ENCODE measurements at places on chromosomes 4 and X.

- DNase-seq = no peak
Observed at GRCh38 chr4:89922848-89923416, 28.3 kb downstream of the MMRN1 start.

GRCh38 chrX:44889824-44890223, 16.8 kb downstream of the KDM6A start:
- DNase-seq = no peak

- DNase-seq = no peak
Observed at GRCh38 chr4:77921701-77922100, 59.1 kb downstream of the MRPL1 start.

GRCh38 chrX:140608111-140608510, 101.4 kb upstream of the LINC00632 start:
- DNase-seq = no peak

- no peak for DNase-seq
Observed at GRCh38 chr4:2256781-2257191, 5.1 kb downstream of the MXD4 start.

GRCh38 chrX:39459952-39460351, 637.8 kb downstream of the BCOR start:
- DNase-seq = no peak

DNA sequence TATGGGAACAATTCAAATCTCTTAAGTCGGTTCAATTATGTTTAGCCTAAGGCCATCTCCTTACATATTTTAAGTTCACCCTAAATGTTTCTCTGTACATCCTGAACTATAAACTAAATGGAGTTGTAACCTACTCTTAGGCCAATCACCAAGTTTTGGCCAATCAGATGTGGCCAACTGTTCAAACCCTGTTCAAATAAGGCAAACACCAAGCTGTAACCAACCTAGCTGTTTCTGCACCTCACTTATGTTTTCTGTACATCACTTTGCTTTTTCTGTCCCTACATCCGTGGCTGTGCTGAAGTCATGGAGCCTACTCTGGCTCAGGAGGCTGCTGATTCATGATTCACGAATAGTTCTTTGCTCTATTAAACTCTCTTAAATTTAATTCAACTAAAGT, 165.3 kb downstream of the GASK1B start:
- DNase-seq = no peak

DNA sequence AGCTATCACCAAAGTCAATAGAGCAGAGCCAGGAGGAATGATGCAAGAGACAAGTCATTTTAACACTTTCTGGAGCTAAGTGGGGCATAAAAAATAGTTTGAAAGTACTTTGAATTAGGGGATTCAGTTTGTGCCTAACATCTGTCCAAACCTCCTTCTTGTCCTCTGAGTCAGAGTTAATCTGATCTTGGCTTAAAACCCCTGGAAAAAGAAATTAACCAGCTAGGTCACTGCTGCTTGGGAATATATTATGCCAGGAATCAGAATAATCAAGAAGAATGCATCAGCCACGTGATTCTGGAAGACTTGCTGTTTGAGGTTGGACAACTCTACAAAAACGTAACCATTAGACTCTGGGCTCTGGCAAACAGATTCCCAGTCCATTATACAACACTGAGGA, 45.3 kb upstream of the EDA2R start:
- DNase-seq = no peak

DNA sequence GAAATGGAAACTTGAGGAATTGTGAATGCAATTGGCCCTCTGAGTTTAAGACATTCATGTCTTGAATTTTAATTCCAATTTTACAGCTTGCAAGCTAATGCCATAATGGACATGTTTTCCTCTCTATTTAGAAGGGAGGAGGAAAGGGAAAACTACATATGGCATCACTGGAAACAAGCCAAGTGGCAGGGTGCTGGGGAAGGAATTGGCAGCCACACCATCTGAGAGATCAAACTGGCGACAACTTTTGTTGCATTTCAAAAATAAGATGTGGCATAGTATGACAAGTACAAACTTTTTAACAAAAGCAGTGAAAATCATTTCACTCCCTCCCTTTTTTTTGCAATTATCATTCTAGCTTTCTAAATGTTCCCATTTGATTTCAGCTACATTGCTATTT, 615.6 kb downstream of the CENPC start:
- no peak for DNase-seq

DNA sequence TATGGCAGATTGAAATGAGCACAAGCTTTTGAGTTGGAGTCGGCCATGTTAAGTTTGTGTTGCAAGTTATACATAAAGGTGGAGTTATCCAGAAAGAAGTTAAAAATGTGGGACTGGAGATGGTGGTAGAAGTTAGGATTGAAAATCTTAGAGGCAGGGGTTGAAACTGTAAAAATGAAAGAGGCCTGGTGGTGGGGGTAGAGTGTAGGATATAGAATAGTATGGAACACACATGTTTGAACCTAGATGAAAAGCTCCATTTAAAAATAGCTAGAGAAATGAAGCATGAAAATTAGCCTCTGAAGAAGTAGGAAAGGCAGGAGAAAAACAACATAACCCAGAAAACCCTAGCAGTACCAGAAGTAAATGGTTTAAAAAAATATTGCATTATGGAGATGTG, 131.8 kb upstream of the ENPEP start:
- no peak for DNase-seq

DNA sequence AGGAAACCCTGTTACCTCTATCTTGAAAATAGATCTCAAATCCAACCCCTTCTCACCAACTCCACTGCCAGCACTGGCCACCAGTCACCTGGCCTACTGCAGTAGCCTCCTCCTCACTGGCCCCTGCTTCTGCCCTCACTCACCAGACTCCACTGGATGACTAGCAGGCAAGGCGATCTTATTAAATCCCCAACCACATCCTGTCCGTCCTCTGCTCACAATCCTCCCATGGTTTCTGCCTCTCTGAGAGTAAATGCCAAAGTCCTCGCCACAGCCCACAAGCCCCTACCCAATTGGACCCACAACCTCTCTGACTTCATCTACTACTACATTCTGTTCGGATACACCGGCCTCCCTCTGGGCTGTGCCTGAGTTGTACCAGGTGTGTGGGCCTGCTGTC, 5.4 kb upstream of the PIM2 start:
- DNase-seq = no peak

DNA sequence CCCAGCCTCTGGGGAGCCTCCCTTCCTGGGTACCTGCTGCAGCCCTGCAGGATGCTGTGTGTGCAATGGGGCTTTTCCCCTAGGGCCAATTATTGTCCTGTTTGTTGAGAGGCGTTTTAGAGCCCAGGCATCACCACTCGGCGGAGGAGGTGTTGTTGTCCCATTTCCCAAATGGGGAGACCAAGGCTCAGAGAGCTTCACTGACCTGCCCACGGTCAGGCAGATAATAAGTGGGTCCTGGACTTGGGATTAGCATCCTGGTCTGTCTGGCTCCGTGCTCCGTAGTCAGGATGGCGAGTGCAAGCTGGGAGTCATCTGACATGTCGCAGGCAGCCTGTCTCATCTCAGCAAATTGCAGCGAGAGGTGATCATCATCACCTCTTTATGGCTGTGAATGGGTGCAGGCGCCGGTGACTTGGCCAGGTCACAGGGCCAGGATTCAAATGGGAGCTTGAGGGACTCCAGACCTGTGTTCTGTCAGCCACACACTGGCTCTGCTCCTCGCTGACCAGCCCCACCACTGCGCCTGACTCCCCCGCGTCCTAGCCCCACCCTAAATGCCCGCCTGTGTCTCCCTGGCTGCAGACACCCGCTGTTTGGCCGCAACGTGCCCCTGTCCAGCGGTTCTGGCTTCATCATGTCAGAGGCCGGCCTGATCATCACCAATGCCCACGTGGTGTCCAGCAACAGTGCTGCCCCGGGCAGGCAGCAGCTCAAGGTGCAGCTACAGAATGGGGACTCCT, 16.6 kb downstream of the HTRA3 start:
- no peak for DNase-seq

GRCh38 chrX:154827194-154828015, 7.1 kb downstream of the SMIM9 start:
- DNase-seq = peak; percentile 6

DNA sequence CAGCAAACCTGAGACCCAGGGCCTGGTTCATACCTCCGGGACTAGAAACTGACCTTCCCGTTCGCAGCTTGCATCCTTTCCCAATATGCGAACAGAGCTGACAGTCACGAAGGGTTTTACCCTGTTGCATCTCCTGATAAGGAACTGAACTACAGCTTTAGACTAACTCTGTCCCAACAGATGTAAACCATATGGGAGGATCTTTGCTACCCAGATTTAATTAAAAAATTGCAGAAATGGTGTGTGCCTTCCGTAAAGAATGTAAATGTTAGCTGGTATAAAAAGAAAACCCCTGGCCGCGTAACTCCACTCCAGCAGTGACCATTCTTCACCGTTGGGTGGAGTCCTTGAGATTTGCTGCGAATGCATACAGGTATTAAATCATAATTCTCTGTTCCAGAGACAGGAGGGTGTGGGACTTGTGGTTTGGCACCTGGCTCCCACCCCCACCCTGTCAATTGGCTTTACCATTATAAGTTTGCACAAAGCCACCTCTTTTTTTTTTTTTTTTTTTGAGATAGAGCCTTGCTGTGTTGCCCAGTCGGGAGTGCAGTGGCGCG, 40.6 kb upstream of the SORCS2 start:
- DNase-seq = no peak

DNA sequence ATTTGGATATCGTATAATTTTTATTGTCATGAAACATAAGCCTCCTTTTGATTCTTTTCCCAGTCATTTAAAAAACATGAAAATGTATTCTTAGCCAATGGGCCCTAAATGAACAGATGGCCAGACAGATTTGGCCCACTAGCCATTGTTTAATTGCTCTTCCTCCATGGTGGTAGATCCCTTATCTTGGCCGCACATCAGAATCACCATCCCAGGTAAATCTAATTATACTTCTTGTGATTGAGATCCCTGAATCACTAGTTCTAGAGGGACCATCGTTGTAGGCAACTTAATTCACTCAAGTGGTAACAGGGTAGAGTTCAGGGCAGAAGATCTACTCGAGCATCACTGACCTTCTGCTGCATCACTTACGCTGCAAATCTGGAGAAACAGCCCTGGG, 24.1 kb upstream of the VCX3A start:
- DNase-seq = no peak

DNA sequence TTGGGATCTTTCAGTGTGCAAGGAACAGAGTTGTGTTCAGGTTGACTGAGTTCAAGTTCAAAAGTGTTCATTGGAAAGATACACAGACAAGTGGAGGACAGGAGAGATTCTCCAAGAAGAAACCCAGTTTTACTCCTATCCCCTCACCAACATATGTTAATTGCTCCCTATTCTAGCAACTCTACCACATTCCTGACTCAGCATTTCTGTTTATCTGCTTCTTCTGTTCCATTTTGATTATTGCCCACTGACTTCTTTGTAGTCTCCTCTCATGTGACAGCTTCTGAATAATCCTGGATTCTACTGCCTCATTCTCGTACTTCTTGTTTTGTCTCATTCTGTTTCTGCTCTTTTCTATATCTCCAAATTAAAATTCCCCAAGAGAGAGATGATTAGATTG, 15.8 kb upstream of the SPANXC start:
- DNase-seq = no peak

- peak; percentile 79 for DNase-seq
Observed at GRCh38 chrX:11792461-11793421, 34.7 kb downstream of the MSL3 start.

DNA sequence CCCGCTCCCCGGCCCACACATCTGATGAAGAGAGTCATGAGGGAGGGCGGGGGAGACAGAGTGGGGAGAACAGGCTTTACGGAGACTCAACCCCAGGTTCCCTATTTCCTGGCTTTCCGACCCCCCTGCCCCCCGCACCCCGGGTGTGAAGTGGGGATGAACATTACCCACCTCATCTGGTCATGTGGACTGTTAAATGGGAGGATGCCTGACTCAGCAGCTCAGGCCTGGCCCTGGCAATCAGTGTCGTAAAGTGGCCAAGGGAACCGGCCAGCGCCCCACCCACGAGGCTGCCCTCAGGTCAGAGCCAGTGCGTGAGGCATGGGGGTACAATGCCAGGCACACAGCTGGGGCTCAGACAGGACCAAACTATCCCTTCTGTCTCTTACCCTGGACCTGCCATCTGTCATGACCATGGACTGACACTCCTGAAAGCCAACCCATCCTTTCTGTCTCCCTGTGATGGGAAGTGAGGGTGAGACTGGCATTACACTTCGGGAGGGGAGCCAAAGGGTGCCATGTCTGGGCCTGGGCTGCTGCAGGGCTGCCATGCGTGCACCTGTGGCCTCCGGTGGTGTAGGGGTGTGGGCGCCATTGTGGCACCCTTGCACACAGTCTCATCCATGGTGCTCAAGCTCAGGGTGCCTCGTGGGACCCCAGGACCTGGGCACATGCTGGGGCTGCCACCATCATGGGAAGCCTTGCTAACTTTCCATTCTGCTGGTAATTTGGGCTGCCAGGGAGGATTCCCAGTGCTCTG, 106.1 kb upstream of the PSAPL1 start:
- DNase-seq = no peak

- DNase-seq = no peak
Observed at GRCh38 chrX:82973646-82974045, 534.4 kb upstream of the POU3F4 start.

- DNase-seq = no peak
Observed at GRCh38 chr4:103425406-103425805, 227.3 kb upstream of the CENPE start.

- DNase-seq = no peak
Observed at GRCh38 chr4:184906480-184907097, 80.8 kb upstream of the ACSL1 start.

GRCh38 chr4:144174401-144175067, 34.0 kb upstream of the GYPA start:
- DNase-seq = peak; percentile 42

DNA sequence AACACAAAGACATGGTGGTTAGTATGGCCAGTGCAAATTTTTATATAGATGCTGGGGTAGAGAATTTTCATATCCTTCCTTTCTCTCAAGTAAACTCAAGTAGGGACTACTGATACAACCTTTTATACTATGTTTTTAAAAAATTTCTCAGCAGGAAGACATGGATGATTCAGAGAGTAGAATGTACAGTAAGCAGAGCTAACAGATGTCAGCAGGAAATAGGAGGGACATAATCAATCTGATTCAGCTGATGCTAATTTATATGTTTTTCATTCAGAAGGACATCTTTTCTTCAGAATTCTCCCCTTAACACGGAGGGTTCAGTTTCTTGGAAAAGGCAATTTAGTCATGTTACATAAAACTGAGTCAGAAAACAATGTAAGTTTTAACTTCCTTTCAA, 95.4 kb downstream of the GRIA2 start:
- DNase-seq = no peak

GRCh38 chr4:153409412-153409811, 56.7 kb upstream of the TMEM131L start:
- no peak for DNase-seq

GRCh38 chr4:26342328-26343037, 21.7 kb downstream of the RBPJ start:
- no peak for DNase-seq

- no peak for DNase-seq
Observed at GRCh38 chrX:14496674-14497073, 32.7 kb upstream of the GLRA2 start.

- DNase-seq = no peak
Observed at GRCh38 chr4:88759039-88759894, 61.6 kb upstream of the NAP1L5 start.

GRCh38 chr4:79833857-79834256, 239.2 kb downstream of the ANTXR2 start:
- no peak for DNase-seq

Data from CD4-positive, alpha-beta memory T cell (primary cell).